ENCODE measurements at places on chromosomes 6 and 20.

- DNase-seq, result no peak
These were observed 100.6 kb downstream of the CRYBG1 start for GRCh38 chr6:106461084-106461483.

DNA sequence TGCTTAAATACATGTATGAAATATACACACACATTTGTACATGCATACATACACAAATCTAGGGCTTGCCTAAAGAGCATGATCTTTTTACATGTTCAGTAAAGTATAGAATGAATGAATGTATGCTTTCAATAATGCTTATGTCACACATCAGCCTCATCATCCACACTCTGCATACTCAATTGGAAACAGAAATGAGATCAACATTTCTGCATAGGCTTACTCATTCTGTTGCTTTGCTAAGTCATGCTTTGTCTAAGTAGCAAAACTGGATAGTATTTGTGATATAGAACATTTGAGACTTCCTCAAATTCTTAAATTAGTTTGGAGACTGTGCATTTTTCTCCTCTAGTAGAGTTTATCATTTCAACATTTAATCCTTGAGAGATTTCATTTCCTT, 343.3 kb downstream of the ADGRB3 start:
- no peak for DNase-seq

DNA sequence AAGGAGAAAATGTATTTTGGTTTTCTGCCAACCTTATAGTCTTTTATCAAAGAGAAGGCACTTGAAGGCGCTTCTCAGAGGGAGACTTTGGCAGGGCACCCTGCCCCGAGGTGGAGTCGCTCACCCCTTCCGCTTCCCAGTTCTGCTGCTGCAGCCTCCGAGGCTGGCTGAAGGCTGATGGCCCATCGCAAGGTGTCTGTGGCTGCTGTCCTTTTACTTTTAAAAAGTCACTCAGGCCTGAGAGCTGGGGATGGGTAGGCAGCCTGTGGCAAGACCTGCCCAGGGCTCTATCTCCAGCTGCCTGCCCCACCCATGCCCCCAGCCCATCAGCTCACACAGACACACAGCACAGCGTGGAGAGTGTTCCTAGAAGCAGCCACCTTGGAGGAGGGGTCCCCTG, 206.6 kb upstream of the CST7 start:
- no peak for DNase-seq

DNA sequence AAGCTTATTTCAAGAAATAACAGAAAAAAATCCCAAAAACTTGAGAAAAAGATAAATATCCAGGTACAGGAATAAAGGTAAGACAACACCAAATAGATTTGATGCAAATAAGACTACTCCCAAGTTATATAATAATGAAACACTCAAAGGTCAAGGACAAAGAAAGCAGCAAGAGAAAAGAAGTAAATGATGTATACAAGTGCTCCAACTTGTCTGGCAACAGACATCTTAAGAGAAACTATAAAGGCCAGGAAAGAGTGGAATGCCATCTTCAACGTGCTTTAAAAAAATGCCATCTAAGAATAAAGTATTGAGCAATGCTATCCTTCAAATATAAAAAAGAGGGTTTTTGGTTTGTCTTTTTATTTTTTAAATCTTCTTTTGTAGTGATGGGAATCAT, 54.2 kb downstream of the REV3L start:
- no peak for DNase-seq

DNA sequence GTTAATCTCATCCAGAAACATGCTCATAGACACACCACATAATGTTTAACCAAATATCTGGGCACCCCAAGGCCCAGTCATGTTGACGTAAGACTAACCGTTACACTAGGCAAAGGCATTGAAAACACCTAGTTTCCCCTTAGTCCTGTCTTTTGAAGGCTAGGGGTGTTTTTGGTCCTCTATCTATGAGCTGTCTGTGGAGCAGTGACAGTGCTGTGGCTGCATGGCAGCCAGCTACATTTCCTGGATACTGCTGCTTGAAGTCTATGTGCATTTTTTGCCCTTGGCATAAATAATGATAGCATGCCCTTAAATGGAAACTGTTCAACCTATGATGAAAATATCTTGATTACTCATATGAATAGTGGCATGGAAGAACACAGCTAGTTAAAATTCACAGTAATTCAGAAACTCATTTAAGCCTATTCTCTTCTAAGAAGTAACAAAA, 18.6 kb downstream of the FARS2 start:
- DNase-seq, result no peak

GRCh38 chr6:130381459-130382380, 15.9 kb downstream of the TMEM200A start:
- DNase-seq, result peak; percentile 7

All from CD8-positive, alpha-beta memory T cell (primary cell).